ENCODE measurements at places on chromosomes 11 and 22.

- no peak for DNase-seq
Measured at GRCh38 chr11:96013461-96014213, 89.7 kb upstream of the MTMR2 start.

DNA sequence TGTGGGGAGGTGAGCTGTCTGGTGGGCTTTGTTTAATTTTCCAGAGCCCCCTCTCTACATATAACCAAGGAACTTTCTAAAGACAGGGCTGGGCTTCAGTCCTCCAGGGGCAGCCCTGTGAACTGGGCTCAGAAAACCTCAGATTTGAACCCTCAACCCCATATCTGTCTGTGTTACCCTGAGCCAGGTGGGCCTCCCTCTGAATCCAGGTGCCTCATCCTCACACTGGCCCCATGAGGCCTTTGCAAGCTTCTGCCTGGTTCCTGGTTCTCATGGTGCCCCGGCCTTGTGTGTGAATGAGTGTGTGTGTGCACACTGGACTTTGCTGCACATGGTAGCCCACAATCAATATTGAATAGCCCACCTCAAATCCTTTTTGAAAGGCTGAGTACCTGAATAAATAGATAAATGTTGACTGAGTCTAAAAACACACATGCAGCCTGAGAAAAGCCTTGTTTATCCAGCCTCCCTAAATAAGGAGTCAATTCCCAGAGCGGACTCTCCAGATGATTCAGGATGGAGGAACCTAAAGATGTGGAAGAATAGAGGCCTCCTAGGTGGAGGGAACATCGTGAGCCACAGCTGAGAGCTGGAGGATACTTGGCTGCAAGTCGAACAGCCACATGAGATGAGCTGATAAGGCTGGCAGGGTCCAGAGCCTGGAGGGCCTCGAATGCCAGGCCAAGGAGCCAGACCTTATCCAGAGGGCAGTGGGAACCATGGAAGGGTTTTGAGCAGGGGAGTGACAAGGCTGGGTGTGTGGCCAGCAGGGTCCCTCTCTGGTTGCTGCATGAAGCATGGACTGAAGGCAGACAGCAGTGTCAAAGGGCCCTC, 28.1 kb upstream of the P2RY2 start:
- DNase-seq: no peak

GRCh38 chr22:45925811-45926351, 51.1 kb downstream of the WNT7B start:
- no peak for DNase-seq

GRCh38 chr11:35141071-35141470, 2.1 kb downstream of the CD44 start:
- DNase-seq: no peak

DNA sequence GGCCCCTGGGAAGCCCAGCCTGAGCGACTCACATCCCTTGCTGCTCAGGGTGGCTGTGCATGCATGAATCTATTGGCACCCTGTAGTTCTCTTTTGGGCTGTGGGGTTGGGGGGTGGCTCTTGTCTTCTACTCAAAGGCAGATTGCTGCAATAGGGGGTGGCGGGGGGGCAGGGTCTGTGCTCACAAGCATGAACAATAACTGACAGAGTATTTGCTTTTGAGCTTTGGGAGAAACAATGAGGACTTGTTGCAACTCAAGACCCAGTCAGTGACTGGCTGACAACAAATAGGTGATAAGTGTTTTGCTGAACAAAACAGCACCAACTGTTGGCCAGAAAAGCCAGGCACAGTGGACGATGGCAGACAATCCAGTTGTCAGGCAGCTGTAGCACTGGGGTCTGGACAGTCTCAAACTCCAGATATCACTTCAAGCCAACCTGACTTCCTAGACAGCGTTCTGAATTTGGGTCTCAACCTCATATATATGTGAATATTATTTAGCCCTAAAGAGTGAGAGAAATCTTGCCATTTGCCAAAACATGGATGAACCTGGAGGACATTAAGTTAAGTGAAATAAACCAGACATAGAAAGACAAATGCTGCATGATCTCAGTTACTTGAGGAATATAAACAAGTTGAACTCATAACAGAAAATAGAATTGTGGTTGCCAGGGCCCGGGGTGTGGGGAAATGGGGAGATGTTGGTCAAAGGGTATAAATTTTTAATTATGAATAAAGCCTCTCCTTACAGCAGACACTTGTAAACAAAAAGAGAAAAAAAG, 61.7 kb downstream of the ME3 start:
- no peak for DNase-seq

DNA sequence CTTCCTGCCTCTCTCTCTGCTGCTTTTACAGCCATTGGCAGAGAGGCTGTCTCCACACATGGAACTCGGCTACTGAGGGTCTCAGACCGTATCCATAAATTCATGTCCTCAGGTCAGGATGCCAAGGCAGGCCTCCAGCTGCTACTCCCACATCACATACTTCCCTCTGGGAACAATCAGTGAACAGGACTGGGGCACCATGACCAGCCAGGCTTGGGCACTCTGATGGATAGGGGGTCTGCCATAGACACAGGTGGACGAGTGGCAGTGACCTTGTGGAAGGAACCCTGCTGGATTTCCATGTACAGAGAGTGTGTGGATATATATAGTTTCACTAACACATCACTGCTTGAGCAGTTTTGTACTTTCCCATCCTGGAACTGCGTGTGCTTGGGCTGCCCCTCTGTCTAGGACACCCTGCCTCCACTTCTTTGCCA, 97.7 kb upstream of the PARVA start:
- DNase-seq: no peak

DNA sequence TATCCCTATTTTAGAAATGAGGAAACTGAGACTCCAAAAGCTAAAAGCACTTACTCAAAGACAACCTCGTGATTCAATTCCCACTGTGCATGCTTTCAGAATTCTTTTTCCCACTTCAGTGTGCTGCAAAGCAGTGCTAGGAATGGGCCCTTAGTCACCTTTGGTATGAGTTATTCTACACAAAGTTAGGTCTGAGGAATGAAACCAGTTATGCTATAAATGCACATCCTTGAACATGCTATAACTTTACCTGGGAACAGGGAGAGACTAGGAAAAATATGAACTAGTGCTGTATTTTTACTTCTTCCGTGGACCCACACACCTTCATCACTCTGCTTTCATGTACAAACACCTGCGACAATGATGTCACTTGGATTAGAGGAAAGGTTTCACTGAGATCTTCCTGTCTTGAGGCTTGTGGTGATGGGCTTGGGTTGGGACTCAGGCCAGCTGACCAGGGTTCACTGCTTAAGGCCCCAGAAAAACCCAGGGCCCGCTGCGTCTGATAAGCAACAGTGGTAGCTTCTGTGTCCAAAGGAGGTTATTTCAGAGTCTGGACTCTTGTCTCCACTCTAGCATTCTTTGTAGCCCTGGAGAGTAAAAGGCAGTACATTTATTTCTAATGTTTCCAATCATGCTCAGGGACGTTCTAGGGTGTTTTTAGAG, 81.6 kb downstream of the ZC3H12C start:
- no peak for DNase-seq

DNA sequence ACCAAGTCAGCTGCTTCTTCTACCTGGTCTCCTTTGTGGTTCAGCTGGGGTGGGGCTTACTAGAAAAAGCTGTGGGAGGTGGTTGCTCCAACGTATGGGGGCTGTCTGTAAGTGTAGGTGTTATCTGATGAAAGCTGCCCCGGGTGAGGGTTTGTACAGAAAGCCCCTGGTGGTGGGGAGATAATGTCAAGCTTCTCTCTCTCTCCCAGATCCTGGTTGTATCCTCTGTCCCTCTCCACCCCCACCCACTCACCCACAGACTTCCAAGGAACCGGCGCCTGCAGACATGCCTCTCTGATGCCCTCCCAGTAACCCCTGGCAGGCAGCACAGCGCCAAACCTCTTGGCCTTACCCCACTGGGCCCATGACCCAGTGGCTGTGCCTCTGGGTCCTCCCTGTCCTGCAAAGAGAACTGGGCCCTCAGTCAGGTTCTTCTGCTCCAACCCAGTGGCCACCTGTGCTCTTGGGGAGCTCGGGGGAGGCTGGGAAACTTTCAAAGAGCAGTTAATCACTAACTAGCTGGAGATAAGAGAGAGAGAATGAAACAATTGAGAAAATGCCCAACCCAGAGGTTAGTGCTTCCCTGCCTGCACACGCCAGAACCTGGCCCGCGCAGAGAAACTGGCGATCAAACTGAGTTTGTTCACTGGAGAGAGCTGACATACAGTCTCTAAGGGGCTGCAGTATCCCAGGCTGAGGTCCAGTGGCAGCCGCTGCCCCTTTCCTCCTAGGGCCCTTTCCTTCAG, 20.4 kb upstream of the EHF start:
- DNase-seq: no peak

DNA sequence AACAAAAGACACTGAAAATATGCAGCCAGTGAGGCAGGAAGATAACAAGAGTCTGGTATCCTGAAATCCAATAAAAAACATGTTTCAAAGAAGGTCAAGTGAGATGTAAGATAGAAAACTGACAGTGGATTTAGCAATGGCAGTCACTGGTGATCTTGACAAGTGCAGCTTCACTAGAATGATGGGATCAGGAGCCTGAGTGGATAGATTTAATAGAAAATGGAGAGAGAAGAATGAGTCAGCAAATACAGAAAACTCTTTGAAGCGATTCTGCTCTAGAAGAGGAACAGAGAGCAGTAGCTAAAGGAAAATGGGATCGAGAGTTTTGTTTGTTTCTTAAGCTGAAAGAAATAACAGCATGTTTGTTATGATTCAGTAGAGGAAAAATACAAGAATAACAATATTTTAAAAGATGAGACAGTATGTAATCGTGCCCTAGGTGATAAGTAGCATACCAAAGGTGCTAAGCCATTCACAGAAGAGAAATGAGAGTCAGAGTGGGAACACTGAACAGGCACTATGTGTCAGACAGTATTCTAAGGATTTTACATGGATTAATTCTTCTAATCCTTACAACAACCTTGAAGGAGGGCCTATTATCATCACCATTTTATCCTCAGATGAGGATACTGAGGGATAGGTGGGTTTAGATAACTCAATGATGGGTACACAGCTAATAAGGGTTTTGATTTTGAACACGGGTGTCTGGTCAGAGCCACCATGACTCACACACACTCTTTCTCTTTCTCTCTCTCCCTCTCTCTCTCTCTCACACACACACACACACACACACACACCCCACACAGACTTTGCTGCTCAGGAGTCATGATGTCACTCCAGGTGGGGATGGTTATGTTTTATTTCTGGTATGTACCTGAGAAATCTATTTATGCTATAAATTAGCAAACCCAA, 36.3 kb downstream of the MRE11 start:
- no peak for DNase-seq

GRCh38 chr22:49724893-49725489, 102.7 kb downstream of the BRD1 start:
- DNase-seq: peak; percentile 24

GRCh38 chr11:10858439-10859325, 829 bp upstream of the ZBED5 start:
- peak; percentile 6 for DNase-seq

GRCh38 chr11:99501655-99502054, 480.9 kb downstream of the CNTN5 start:
- no peak for DNase-seq

- no peak for DNase-seq
Measured at GRCh38 chr11:126603486-126603885, 248.0 kb downstream of the ST3GAL4 start.

DNA sequence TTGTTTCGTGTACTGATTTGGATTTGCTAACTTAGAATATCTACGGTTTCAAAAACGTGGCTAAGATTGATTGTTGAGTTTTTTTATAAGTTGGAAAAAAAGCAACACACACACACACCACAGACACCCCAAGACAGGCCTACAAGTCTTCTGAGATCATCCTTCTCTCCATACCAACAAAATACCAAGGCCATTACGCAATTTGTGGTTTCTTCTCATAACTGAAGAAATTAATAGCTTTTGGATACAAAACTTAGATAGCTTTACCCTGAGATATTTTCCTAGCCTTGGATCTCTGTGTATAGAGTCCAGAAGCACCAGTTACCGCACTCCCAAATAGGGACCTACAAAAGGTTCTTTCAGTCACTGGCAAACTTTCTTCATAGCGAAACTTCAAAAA, 113.6 kb downstream of the SIK3 start:
- DNase-seq: no peak

Data from stimulated activated CD8-positive, alpha-beta memory T cell treated with anti-CD3 and anti-CD28 coated beads, Interleukin-2, amount 100 ng/mL, for 1 hour (primary cell).